ENCODE measurements at places on chromosomes 2 and 18. TPM values are rescaled to one million over a fixed set of nuclear protein-coding genes. Genes with fewer than 3 reads are reported as not detected.
A peak's percentile ranks its signal among the peaks of the same experiment; 100 is the strongest.

DNA sequence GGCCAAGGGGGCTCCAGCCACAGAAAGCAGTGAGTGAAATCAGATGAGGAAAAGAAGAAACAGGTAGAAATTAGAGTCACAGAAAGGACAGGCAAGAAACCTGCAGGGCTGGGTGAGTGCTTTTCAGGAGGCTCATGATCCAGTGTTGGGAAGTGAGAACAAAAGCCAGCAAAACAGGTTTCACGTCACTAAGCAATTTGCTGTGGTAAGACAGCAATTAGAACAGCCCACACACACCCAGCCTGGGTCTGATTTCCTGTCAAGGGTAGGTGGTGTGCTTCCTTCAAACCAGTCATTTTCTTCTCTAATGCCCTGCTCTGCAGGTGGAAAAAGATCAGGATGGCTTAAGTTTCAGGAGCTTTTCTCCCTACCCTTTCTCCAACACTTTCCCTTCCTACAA lies 52.9 kb upstream of the XDH start:
- H3K4me3 ChIP-seq: no peak overlapping the region
- no peak for DNase-seq
- H3K4me1 ChIP-seq: no peaks in the 10 kb centered on the region
- H3K36me3 ChIP-seq: no peaks in the 10 kb centered on the region
- H3K27ac ChIP-seq: no peak overlapping the region

GRCh38 chr2:224778474-224778877 lies 62.3 kb upstream of the CCDC195 start:
- no peak for DNase-seq
- H3K27me3 ChIP-seq: no peaks in the 10 kb centered on the region
- H3K4me1 ChIP-seq: no peaks in the 10 kb centered on the region
- H3K36me3 ChIP-seq: peaks cover 10% of the 10 kb centered on the region
- H3K27ac ChIP-seq: no peak overlapping the region

DNA sequence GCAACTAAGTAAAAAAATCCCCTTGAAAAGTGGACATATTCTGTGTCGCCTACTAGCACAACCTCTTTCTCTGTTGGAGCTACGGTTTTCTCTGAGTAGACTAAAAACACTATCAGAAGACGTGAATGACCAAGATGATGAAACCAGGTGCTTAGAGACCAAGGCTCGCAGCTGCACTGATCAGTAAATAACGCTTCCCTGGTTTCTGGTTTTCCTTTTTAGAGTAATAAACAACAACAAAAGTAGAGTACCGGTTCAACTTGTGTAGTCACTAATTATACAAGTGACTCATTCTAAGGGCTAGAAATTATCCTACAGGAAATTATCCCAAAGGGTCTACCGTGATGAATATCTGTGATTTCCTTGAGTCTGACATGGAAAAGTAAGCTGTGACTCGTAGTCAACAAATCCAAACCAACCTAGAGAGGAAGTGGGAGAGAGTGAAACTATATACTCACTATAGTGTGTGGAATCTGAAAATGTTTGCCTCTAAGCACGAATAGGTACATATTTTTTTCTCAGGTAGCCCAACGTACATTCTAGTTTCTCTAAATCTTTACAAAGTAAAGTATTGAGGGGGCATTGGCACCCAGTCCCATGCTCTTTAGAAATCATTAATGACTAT lies 17.8 kb downstream of the RASGRP3 start:
- H3K4me3 ChIP-seq: no peak overlapping the region
- no peaks in the 10 kb centered on the region for H3K4me1 ChIP-seq
- DNase-seq: no peak
- H3K27ac ChIP-seq: no peak overlapping the region
- no peaks in the 10 kb centered on the region for H3K27me3 ChIP-seq

DNA sequence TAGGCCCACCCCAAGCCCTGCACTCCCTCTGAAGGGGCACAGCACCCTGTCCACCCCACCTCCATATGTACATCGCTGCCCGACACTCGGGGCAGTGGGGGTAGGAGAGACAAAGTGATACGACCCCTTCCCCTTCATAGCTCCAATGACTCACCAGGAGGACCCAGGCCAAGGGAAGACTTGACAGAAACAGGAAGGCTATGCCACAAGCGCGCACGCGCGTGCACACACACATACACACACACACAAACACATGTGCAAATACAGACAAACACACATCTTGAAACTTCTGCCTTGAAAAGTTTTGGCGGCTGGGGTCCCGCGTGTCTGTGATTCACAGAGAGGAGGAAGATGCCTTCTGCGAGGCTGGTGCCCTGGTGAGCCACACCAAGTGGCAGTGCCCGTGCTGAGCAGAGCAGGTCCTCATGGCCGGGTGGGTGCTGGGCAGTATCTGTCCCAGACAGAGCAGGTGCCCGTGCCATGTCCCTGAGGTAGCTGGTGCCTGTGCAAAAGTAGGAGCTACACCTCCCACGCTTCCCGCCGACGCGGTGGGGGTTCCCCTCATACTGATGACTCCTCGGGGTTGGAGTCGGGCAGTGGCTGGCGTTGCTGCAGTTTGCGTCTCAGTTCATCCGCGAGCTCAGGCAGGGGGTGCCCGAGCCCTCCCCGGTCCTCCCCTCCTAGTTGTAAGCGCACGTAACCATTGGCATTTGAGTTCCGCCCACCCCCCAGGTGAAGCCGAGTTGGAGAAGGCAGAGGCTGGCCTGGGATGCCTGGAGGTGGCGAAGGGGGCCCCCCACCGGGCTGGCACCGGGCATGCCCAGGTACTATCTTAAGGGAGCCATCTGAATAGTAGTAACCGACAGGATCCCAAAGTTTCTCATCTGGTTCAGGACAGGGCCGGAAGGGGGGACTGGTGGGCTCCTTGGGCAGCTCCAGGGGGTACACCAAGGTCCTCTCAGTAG lies 2.5 kb upstream of the ANKRD39 start:
- peaks cover 30% of the 10 kb centered on the region for H3K4me1 ChIP-seq
- peak overlapping the region; percentile 75 for H3K27ac ChIP-seq
- no peak for DNase-seq
- H3K4me3 ChIP-seq: no peak overlapping the region
- no peaks in the 10 kb centered on the region for H3K27me3 ChIP-seq

GRCh38 chr2:207491956-207492355 lies 37.8 kb upstream of the CREB1 start:
- no peak overlapping the region for H3K4me3 ChIP-seq
- no peaks in the 10 kb centered on the region for H3K36me3 ChIP-seq
- no peak for DNase-seq
- H3K27ac ChIP-seq: no peak overlapping the region

- H3K36me3 ChIP-seq: no peaks in the 10 kb centered on the region
- H3K27me3 ChIP-seq: no peaks in the 10 kb centered on the region
- DNase-seq: no peak
- H3K27ac ChIP-seq: no peak overlapping the region
- no peak overlapping the region for H3K4me3 ChIP-seq
- no peaks in the 10 kb centered on the region for H3K4me1 ChIP-seq
Measured at GRCh38 chr18:69469444-69469919, 68.8 kb downstream of the DOK6 start.

DNA sequence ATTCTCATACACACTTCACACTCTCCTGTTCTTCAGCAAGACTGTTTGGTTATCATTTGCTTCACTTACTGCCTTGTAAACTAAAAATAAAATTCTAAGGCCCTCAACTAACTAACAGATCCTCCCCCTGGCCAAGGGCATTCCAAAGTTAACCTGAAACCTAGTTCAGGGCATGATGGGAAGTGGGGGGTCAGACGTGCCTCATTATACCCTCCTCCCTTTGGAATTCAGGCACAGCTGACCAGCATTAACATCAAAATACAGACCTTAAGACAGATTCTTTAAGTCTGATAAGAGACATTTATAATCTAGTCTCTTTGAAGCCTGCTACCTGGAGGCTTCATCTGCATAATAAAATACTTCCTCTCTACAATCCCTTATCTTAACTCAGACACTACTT lies 221.0 kb downstream of the NOL4 start:
- H3K4me3 ChIP-seq: no peak overlapping the region

DNA sequence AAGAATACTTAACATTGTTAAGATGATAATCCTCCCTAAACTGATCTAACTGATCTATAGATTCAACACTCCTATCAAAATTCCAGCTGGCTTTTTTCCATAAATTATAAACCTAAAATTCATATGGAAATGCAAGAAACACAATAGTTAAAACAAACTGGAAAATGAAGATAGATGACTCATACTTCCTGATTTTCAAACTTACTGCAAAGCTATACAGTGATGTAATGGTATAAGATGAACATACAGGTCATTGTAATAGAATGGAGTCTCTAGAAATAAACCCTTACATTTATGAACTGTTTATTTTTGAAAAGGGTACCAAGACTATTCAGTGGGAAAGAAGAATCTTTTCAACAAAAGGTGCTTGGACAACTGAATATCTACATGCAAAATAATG lies 32.3 kb downstream of the UBXN4 start:
- no peak overlapping the region for H3K27ac ChIP-seq
- peaks cover 66% of the 10 kb centered on the region for H3K36me3 ChIP-seq
- no peak for DNase-seq
- no peaks in the 10 kb centered on the region for H3K4me1 ChIP-seq

GRCh38 chr2:238120463-238121298 lies 17.8 kb upstream of the KLHL30 start:
- no peak overlapping the region for H3K4me3 ChIP-seq
- H3K27ac ChIP-seq: no peak overlapping the region
- H3K27me3 ChIP-seq: no peaks in the 10 kb centered on the region

- H3K36me3 ChIP-seq: no peaks in the 10 kb centered on the region
- DNase-seq: no peak
- H3K27me3 ChIP-seq: no peaks in the 10 kb centered on the region
Measured at GRCh38 chr2:16103614-16104314, 163.4 kb downstream of the MYCN start.

DNA sequence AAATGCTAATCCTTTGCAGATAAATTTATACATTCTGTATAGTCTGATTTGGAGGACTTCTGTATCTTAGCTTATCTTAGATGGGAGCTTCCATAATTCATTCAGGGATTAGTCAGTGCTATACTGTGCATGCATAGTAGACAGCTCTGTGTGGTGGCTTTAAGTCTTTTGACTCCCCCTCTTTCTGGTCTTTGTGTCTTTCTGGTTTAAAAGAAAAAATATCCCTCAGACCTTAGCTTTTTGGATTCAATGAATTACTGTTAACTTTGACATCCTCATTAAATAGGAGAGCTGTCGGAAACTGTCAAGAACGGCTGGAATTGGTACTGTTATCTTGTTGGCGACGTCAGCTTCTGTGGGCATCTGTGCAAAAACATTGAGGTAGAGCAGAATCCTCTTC lies 130.4 kb downstream of the SPTBN1 start:
- no peak overlapping the region for H3K4me3 ChIP-seq
- H3K27ac ChIP-seq: no peak overlapping the region
- no peaks in the 10 kb centered on the region for H3K36me3 ChIP-seq
- H3K27me3 ChIP-seq: no peaks in the 10 kb centered on the region
- peaks cover 56% of the 10 kb centered on the region for H3K4me1 ChIP-seq

- H3K36me3 ChIP-seq: no peaks in the 10 kb centered on the region
- no peak for DNase-seq
- H3K27me3 ChIP-seq: no peaks in the 10 kb centered on the region
- peaks cover 4% of the 10 kb centered on the region for H3K4me1 ChIP-seq
Measured at GRCh38 chr18:22052405-22053105, 116.8 kb upstream of the GATA6 start.

The FAP gene
- total RNA-seq: 21.3 TPM

The IKZF2 gene
- 26.5 TPM for total RNA-seq

Data from thoracic aorta (tissue), 2 donors.